ENCODE measurements at places on chromosomes 5 and 9.

GRCh38 chr5:79774171-79774854, 84.7 kb downstream of the CMYA5 start:
- no peak for DNase-seq

GRCh38 chr9:120289990-120290975, 289.7 kb downstream of the CDK5RAP2 start:
- DNase-seq: no peak

DNA sequence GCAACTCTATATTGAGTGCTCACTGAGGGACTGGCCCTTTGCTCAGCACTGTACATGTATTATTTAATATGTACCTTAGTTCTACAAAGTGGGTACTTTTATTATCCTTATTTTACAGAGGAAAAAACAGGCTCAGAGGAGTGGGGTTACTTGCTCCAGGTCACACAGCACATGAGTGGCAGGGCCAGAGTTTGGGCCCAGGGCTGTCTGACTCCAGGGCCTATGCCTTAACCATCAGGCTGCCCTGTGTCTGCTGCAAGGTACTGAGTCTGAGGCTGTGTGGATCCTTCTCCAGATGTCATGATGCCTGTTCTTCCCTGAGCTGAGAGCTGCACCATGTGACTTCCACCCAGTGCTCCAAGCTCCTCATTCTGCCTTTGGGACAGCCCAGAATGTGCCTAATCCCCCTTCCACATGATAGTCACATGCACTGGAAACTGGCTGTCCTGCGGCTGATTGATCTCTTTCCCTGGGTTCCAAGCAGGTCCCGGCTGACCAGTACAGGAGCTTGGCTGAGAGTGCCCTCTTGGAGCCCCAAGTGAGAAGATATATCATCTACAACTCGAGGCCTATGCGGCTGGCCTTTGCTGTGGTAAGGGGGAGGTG, 15.4 kb downstream of the TMEM268 start:
- no peak for DNase-seq

DNA sequence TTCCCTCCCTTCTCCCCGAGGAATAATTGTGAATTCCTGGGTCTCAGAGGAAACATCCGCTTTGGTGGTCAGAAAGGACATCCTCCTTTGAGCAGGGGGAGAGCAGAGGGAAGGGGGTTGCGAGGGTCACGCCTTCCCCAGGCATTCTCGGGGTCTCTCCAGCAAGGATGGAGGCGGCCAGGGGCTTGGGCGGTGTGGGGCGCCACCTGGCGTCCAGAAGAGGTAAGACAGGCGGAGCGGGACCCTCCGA, 129.1 kb downstream of the KCNIP1 start:
- peak; percentile 24 for DNase-seq

DNA sequence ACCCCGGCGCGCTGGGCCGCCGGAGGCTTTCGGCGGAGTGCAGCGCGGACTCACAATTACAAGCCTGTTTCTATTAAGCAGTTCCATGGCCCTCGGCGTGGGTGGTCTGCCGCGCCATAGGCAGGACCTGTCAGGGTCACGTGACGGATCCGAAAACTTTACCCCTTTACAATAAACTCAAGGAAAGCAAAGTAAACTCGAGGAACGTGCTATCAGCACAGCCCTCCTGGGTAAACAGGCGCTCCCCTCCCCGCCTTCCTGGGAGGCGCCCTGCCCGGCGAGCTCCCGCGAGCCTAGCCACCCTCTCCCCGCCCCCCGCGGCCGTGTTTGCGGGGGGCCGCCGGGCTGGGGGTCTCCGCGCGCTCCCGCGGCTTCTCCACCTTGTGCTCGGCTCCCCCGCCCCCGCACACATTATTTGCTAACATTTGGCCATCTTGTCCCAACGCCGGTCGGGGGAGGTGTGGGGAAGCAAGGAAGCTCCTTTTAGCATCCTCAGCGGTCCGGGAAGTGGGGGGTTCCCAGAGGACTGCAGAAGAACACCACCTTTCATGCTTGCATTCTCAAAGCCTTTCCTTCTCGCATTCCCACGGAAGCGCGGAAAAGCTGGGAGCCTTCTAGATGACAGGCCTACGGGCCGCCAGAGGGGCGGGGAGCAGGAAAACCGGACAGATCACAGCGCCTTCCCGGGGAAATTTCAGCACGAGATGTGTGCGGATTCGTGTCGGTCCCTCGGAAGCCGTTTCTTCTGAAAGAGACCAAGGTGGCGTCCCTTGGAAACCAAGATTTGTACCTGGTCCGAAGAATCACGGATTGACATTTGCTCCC, at the start of gene PTCH1:
Gene PTCH1 (minus strand): TSS at position 238 of the 825 bp plus-strand sequence.
- no peak for DNase-seq

- no peak for DNase-seq
Measured at GRCh38 chr5:159658266-159658925, 257.9 kb upstream of the ADRA1B start.

- no peak for DNase-seq
Measured at GRCh38 chr9:101479338-101480030, 43.9 kb upstream of the ALDOB start.

DNA sequence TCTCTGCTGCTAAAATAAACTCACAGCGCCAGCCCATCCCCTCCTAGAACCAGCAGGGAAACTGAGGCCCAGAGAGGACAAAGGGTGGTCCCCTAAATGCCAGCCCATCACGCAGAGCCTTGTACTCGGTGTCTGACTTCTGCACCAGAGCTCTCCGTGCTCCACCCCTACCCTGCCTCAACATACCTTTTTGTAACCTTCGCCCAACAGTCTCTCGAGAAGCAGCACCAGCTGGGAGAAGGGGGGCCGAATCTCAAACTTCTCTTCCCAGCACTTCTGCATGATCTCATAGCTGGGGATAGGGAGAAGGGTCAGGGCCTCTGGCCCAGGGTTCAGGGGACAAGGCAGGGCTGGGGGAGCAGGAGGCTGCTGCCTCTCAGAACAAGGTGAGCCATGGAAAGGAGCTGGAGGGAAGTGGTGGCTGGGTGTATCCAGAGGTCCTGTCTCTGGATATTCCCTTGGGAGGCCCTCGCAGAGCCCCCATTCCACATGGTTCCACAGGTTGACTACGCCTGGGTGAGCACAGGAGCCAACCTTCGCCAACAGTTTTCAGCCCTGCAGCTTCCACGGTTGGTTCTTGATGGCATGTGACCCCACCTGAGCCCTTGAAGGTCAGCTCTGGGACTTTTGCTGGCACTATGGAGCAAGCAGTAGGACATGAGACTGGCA, 32.3 kb upstream of the CSF1R start:
- DNase-seq: no peak

DNA sequence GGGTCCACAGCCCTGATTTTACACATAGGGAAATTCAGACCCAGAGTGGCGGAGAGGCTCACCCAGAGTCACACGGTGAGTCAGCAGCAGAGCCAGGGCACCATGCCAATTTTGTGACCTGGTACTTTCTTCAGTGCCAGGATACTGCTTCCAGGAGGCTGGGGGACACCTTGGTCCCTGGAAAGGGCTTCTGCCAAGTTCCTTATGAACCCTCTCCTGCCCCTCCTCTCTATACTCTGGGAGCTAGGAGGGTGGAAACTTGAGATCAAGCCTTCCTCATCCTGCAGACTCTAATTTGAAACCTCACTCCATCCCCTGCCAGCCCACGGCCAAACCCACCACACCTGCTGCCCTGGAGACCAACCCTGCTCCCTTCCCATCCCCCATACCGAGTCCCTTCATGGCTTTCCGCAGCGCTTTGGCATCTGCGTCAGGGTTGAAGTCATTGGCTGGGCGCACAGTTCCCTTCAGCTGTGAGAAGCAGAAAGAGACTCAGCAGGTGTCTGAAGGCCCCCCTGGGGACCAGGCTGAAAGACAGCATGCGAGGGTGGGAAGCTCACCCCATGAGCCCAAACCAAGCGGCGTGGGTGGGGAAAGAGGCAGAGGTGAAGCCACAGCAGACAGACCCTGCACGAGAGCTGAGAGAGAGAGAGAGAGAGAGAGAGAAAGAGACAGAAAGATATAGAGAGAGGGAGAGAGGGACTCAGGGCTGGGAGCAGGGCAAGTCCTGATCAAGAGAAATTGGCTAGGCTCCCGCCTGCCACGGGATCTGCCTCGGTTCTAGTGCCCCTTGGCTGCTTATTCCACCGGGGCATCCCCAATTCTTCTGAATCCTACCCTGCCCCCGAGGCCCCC, 33.5 kb downstream of the ANXA6 start:
- DNase-seq: no peak

- no peak for DNase-seq
Measured at GRCh38 chr5:109718216-109718615, 28.5 kb downstream of the MAN2A1 start.

DNA sequence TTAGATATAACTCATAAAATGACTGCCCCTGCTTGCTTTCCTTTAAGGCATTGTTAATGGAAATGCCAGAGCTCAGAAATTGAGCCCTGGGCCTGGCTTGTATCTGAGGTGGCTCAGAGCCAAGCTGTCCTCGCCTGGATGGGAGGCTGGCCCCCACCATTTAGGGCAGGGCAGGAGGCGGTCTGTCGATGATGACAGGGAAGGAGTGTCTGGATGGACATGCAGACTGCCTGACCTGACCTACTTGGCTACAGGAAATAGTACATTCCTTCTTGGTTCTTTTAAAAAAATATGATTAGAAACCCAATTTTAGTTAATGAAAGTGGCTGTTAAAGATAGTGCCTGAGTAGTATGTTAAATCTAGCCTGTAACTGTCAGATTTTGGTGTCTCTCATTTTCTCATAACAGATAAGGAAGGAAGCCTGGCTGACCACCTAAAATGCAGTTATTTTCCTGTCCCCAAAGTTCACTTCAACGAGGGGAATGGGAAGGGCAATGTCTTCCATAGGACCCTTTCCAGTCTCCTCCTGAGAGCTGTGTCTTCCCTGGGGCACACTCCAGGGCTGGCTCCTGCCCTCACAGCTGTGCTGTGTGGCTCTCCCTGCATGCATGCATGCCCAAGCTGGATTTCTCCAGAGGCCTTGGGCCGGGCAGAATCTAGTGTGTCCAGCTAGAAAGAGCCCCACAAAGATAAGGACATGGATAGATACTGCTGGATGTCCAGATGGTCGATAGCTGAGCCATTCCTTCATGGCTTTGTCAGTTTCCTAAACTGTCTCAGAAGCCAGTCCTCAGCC, 42.3 kb downstream of the MACROH2A1 start:
- DNase-seq: no peak

- no peak for DNase-seq
Measured at GRCh38 chr5:16492398-16493140, 27.0 kb upstream of the ZNF622 start.

- no peak for DNase-seq
Measured at GRCh38 chr5:81093536-81094196, 133.5 kb downstream of the RASGRF2 start.

- no peak for DNase-seq
Measured at GRCh38 chr5:1443991-1444360, 1.3 kb downstream of the SLC6A3 start.

GRCh38 chr5:124951661-124952060, 205.2 kb upstream of the ZNF608 start:
- DNase-seq: no peak

GRCh38 chr5:122129306-122129705, at the start of gene ZNF474:
ZNF474 (plus strand) TSS chr5:122129546; CDS start chr5:122151991, 22,445 bp downstream.
- no peak for DNase-seq

DNA sequence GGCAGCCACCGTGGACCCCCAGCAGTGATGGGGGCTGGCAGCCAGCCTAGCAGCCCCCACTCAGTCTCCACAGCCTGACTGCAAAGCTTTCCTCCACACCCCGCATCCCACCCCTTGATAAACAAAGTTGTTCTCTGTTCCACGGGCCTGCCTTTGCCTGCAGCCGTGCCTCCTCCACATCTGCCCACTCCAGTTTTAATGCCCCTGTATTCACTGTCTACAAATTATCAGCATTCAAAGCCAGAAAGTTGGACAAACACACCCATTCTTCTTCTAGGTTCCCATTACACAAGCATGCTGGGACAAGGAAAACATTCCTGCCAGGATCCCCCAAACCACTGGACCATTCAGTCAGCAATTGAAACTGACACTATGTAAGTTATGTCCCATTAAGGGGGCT, 23.0 kb upstream of the NR5A1 start:
- DNase-seq: no peak

DNA sequence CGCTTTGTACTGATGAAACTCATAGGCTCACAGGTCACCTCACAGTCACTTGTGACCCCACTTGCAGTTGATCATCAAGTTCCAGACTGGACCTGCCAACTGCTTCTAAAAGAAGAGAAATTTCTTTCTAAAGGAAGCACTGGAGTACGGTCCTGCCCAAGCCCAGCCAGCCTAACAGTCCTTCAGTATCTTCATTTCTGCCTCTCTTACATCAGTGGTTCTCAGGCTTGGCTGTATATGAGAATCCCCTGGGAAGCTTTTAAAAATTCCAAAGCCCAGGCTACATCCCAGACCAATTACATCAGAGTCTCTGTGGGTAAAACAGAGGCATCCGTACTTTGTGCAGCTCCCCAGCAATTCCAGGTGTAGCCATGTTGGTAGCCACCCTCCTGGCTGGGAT, 282.1 kb downstream of the NFIB start:
- no peak for DNase-seq

DNA sequence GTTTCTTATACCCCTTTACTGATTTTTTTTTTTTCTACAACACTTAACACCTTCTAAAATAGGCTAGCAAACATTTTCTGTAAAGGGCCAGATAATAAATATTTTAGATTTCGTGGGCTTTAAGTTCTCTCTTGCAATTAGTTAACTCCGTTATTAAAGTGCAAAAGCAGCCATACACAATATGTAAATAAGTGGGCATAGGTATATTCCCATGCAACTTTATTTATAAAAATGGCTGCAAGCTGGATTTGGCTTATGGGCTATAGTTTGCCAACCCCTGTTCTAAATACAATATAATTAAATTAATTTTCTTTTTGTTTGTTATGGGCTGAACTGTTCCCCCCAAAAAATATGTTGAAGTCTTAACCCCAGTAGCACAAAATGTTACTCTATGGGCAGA, 10.8 kb downstream of the IL6ST start:
- no peak for DNase-seq

Data from stimulated activated CD4-positive, alpha-beta T cell treated with anti-CD3 and anti-CD28 coated beads, Interleukin-12 subunit alpha, Interleukin-12 subunit beta, amount 100 ng/mL, for 24 hours (primary cell).